CD14-positive monocyte (primary cell): ENCODE measurements at places on chromosomes 1 and 21. TPM values are rescaled to one million over a fixed set of nuclear protein-coding genes. Genes with fewer than 3 reads are reported as not detected.

GRCh38 chr1:219281831-219282230 lies 108.2 kb downstream of the LYPLAL1 start:
- DNase-seq: no peak
- H3K27me3 ChIP-seq: no peaks in the 10 kb centered on the region
- no peak overlapping the region for H3K27ac ChIP-seq
- H3K4me1 ChIP-seq: no peaks in the 10 kb centered on the region
- no peaks in the 10 kb centered on the region for H3K36me3 ChIP-seq

- no peaks in the 10 kb centered on the region for H3K36me3 ChIP-seq
- H3K4me1 ChIP-seq: no peaks in the 10 kb centered on the region
- no peaks in the 10 kb centered on the region for H3K27me3 ChIP-seq
- H3K4me3 ChIP-seq: no peak overlapping the region
- no peak overlapping the region for H3K27ac ChIP-seq
Measured at GRCh38 chr21:17585875-17586450, 26.7 kb downstream of the BTG3 start.

- H3K36me3 ChIP-seq: no peaks in the 10 kb centered on the region
- no peak overlapping the region for H3K4me3 ChIP-seq
- DNase-seq: no peak
- H3K27ac ChIP-seq: no peak overlapping the region
- no peaks in the 10 kb centered on the region for H3K27me3 ChIP-seq
Measured at GRCh38 chr1:235552146-235552716, 48.0 kb upstream of the B3GALNT2 start.

- H3K27me3 ChIP-seq: no peaks in the 10 kb centered on the region
- no peaks in the 10 kb centered on the region for H3K4me1 ChIP-seq
- no peak overlapping the region for H3K27ac ChIP-seq
- H3K4me3 ChIP-seq: no peak overlapping the region
- H3K36me3 ChIP-seq: no peaks in the 10 kb centered on the region
Measured at GRCh38 chr21:44614961-44615391, 3.1 kb downstream of the KRTAP10-8 start.

DNA sequence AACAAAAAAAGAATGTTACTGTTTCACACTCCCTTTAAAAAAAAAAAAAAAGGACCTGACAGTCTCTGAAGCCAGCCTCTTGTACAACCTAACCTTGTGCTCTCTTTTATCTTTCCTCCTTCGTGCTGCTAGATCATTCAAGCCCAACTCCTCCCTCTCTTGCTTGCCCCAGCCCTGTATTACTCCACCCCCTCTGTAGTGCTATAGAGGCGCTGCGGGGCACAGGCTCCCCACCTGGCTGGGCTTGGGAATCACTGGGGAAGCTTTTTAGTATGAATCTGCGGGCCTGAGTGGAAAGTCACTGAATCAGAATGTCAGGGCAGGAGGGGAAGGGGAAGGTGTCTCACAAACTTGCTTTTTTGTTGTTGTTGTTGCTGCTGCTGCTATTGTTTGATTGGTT lies 383.7 kb upstream of the CAMK1G start:
- H3K36me3 ChIP-seq: no peaks in the 10 kb centered on the region
- no peak overlapping the region for H3K4me3 ChIP-seq
- H3K27ac ChIP-seq: no peak overlapping the region
- no peak for DNase-seq
- no peaks in the 10 kb centered on the region for H3K4me1 ChIP-seq

DNA sequence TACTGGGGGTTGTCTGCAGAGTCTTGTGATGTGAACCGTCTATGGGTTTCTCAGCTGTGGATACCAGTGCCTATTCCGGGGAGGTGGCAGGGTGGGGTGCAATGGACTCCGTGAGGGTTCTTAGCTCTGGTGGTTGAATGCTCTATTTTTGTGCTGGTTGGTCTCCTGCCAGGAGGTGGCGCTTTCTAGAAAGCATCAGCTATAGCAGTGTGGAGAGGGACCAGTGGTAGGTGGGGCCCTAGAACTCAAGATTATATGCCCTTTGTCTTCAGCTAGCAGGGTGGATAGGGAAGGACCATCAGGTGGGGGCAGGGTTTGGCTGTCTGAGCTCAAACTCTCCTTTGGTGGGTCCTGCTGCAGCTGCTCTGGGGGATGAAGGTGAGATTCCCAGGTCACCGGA lies 127.3 kb upstream of the PLD5 start:
- H3K27me3 ChIP-seq: no peaks in the 10 kb centered on the region
- no peak overlapping the region for H3K4me3 ChIP-seq
- H3K27ac ChIP-seq: no peak overlapping the region
- H3K4me1 ChIP-seq: no peaks in the 10 kb centered on the region
- no peaks in the 10 kb centered on the region for H3K36me3 ChIP-seq

The AKR7A3 gene
- not detected for polyA plus RNA-seq

The CASQ2 gene
- polyA plus RNA-seq: not detected

The CAMK2N1 gene
- polyA plus RNA-seq: not detected

GRCh38 chr1:193504920-193505319 lies 318.5 kb upstream of the B3GALT2 start:
- no peak overlapping the region for H3K27ac ChIP-seq
- no peak overlapping the region for H3K4me3 ChIP-seq
- no peaks in the 10 kb centered on the region for H3K27me3 ChIP-seq
- DNase-seq: no peak
- no peaks in the 10 kb centered on the region for H3K4me1 ChIP-seq
